ENCODE measurements at places on chromosomes 12 and 14.

DNA sequence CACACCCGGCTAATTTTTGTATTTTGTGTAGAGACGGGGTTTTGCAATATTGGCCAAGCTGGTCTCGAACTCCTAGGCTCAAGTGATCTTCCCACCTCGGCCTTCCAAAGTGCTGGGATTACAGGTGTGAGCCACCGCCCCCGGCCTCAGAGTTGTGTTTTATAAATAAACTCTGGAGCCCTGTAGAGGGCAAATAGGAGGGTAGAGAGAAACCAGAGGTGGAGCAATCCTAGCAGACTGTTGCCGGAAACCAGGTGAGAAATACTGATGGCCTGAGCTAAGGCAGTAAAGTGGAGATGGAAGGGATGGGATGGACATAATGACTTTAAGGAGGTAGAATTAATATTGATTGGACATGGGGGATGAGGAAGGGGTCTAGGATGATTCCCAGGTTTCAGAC, 2.7 kb upstream of the HSD17B6 start:
- DNase-seq: no peak

- DNase-seq: no peak
Measured at GRCh38 chr14:99624971-99625370, 20.0 kb upstream of the HHIPL1 start.

GRCh38 chr12:19048943-19049342, 80.6 kb upstream of the PLEKHA5 start:
- DNase-seq: no peak

GRCh38 chr12:91982946-91983345, 162.7 kb downstream of the BTG1 start:
- DNase-seq: no peak

- DNase-seq: no peak
Measured at GRCh38 chr14:57060276-57060955, 208.3 kb downstream of the EXOC5 start.

DNA sequence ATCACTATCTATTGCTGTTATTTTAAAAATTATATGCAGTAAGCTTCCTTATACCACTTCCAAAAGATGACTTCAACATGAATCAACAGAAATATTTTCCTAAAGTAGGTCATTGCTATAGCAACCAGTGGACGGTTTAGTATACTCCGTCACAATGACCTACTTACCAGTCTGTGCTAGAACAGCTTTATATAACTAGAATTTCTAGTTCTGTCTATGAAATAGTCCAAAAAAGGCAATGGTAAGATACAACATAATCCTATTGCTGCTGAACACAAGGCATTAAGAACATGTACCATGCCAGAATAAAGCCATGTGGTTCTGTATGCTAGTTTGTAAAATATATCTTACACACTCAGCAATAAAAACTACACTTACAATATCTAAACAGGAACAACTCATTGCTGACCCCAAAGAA, 40.7 kb upstream of the MTERF2 start:
- DNase-seq: no peak

DNA sequence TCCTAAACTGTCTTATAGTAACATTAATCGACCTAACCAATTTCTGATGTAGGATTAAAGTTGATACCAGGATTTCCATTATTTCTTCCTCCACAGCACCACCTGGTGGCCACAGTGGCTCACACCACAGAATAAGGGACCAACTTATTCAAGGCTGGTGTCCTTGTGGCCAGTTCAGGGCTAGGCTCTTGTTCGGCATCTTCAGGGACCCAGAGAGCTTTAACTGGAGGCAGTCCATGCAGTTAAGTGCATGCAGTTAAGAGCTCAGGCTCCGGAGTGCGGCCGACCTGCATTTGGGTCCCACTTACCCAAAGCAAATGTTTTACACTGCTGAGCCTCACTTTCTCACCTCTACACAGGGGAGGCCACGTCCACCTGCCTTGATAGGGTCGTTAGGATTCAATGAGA, 42.0 kb upstream of the GPR68 start:
- peak; percentile 70 for DNase-seq

DNA sequence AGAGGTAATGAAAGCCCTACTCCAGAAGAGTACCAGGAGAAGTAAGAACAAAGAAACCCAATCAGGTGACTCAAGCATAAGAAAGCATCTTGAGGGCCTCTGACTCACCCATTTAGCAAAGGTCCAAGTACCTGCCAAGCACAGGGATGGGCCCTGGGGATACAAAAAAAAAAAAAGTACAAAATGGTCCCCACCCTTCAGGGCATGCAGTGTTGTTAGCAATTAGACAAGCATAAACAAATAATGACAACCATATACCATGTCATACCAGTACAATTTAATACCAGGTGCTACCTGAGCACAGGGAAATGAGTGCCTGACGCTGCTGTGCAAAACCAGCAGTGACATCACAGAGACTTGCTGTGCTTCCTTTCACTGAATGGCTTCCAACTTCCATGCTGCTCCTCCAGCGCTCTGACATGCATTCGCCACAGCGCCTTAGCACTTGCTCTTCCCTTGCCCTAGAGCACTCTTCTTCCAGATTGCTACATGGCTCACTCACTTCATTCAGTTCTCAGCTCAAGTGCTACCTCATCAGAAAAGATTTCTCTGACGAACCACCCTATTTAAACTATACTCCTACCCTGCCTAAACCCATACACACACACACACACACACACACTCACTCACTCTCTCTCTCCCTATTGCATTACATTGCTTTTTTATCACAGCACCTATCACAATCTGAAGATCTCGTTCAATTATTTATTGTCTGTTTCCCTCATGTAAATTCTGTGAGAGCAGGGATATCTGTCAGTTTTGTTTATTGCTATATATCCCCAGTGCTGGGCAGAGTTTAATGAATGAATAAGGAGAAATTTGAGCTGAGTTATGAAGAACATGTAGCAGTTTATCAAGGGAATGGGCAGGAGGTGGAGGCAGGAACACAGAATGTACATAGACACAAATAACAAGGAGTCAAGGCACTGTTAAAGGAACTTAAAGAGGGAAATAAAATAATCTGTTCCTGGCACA, 12.9 kb upstream of the EPS8 start:
- no peak for DNase-seq

- DNase-seq: no peak
Measured at GRCh38 chr14:100503251-100503650, 84.0 kb downstream of the BEGAIN start.

GRCh38 chr12:27685274-27685673, 11.0 kb upstream of the REP15 start:
- DNase-seq: no peak

- no peak for DNase-seq
Measured at GRCh38 chr12:123892180-123892559, 80.5 kb downstream of the CCDC92 start.

GRCh38 chr12:130838284-130838950, 633 bp downstream of the STX2 start:
- no peak for DNase-seq

GRCh38 chr14:24053548-24054323, 1.9 kb downstream of the CARMIL3 start:
- DNase-seq: no peak

DNA sequence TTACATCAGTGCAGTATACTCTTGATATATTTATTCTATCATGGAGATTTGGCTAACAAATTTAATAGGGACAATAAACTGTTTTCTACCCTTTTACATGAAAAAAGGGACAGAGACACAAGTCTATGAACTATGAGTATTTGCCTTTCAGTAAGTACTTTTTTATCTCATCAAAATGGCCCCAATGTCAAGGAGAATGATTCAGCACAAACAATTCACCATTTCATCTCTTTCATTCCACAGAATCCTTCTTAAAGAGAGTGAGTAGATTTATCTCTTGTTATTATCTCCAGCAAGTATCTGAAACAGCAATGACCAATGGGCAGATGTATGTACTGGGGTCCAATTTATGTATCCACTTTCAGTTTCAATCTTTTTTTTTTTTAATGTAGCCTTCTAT, 447.5 kb downstream of the NPAS3 start:
- no peak for DNase-seq

DNA sequence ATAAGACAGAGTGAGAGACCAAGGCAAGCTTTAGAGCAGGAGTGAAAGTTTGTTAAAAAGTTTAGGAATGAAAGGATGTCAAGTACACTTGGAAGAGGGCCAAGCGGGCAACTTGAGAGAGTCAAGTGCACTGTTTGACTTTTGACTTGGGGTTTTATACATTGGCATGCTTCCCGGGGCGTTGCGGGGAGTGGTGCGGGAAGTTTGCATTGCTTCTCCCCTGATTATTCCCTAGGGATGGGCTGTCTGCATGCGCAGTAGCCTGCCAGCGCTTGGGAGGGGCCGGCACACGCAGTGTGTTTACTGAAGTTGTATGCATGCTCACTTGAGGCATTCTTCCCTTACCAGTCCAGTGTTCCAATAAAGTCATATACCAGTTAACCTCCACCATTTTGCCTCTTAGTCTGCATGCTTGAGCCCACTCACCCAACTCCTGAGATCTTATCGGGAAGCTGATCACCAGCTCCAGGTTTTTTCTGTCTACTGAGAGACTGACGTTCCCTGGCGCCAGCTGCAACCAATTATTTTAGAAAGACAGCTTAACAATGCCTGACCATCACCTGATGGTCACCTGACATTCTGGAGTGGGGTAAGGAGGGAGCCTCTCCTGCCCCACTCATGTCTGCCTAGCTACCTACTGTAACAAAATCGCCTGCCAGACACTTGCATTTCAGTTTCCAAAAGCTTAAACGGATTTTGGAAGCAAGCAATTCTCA, 53.2 kb downstream of the DACT1 start:
- DNase-seq: no peak

- no peak for DNase-seq
Measured at GRCh38 chr14:64410084-64410774, 22.1 kb downstream of the MTHFD1 start.

DNA sequence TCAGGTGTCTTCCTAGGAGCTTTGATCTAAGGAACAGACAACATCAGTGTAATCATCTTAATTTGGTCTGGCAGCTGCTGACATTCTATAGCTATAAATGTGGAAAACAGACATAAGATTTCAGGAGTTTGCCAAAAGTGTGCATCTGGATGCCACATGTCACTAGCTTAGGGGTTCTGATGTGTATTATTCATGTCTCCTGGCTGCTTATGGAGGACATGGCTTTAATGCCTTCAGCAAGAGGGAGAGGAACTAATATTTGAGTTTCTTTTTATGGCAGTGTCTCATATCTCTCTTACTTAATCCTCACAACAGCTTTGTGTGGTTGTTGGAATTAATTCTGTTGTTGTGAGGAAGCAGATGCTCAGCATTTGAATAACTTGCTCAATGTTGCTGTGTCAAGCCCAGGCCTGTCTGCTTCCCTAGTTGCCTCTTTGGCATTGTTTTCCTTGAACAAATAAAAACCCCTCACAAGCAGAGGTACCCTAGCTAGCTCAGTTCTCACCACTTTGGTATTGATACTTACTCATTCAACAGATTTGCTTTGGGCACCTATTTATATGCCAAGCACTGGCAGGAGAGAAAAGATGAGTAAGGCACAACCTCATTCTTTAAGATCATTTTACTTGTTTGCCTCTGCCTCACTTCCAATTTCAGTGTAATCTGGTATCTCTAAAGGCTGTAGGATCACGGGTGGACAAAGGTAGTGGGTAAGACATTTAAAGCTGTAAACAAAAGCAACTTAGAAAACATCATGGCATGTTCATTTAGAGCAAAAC, 39.8 kb upstream of the EID3 start:
- no peak for DNase-seq

DNA sequence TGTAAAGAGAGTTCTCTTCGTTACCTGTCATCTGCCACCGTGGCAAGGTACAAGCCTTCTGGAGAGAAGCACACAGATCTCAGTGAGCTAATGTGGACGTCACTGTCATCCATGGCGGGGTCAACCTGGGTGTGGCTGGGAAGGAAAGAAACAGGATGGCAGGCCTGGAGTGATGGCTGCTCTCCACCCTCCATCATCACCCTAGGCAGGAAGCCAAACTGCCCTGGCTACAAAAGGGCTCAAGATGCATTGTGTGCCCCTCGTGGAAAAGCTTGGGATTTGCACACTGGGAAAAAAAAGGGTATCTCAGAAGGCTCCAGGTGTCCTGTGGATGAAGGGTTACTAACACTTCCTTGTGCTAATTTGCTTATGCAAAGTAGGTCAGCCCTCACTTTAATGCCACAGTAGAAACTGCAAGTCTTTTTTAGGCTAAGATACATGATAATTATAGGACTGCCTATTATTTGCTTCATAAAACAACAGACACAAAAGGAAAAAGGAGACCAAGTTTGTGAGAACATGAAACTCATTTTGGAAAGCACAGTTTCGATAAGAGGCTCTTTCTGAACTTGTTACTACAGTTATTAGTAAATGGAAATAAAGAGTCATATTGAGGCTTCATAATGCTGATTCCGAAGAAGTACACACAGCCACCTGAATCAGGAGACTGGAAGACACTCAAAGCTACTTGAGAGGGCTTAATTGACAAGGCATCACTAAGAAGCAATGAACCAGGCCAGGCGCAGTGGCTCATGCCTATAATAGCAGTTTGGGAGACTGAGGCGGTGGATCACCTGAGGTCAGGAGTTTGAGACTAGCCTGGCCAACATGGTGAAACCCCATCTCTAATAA, 18.9 kb downstream of the RFC5 start:
- no peak for DNase-seq

DNA sequence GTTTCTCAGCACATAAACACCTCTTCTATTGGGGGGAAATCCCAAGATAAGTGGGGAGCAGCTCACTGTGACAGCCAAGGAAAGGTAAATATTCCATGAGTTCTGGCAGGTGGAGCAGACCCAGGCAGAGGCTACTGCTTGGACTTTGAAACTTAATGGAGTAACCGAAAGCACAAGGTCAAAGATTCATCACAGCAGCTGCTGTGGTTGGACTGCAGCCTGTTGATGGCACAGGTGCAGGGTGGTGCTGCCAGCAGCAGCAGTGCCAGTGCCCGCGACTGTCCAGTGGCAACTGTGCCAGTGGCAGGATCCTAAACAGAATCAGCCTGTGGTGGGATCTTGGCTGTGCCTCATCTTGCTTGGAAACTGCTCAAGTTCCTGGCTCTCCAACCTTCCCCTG, 81.4 kb upstream of the ARID2 start:
- DNase-seq: no peak

DNA sequence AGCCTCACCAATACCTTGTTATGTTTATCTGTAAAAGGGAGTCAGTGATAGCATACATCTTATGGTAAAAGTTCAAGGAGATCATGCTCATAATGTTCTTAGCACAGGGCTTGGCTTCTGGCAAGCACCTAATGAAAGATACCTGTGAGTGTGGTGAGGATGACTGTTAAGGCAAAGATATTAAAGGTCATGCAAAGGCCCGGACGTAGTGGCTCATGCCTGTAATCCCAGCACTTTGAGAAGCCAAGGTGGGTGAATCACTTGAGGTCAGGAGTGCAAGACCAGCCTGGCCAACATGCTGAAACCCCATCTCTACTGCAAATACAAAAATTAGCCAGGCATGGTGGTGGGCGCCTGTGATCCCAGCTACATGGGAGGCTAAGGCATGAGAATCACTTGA, 425.9 kb upstream of the TBX3 start:
- DNase-seq: no peak

DNA sequence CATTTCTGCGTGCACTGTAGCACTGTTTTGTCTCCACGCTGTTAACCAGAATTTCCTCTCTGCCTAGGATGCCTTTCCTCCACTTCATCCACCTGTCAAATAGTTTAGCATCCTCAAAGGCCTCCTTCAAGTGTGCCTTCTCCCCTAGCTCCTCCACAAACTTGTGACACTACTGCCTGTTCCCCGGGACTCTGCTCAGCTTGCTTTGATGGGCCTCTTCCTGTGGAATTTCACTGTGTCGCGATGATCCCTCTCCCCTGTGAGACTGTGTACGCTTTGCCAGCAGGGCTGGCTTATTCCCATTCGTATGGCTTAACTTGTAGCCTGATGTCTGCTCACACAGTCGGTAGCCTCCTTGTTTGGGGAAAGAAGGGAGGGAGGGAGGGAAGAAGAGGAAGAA, 426.8 kb downstream of the VRK1 start:
- DNase-seq: no peak

Data from stimulated activated CD8-positive, alpha-beta memory T cell treated with anti-CD3 and anti-CD28 coated beads, Interleukin-4, amount 100 ng/mL, for 24 hours (primary cell).